ENCODE measurements at places on chromosomes 16 and 17.

DNA sequence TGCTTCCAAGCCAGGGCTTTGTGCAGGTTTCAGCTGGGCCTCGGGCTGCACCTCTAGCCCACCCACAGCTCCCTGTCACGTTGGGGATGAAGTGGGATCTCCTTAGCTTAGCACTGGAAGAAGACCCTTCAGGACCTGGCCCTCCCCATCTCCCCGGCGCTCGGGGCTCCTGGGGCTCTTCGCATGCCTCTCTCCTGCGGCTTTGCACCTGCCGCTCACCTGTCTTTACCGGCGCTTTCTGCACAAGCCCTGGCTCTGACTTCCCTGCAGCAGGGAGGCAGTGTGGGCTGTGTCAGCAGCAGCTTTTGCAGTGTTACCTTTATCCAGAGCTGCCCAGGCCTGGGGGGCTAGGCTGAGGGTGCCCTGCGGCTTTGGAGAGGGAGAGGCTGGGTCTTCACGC lies 52.3 kb downstream of the NT5M start:
- no peak for DNase-seq

- DNase-seq: no peak
Measured at GRCh38 chr16:794853-795466, 5.6 kb downstream of the GNG13 start.

DNA sequence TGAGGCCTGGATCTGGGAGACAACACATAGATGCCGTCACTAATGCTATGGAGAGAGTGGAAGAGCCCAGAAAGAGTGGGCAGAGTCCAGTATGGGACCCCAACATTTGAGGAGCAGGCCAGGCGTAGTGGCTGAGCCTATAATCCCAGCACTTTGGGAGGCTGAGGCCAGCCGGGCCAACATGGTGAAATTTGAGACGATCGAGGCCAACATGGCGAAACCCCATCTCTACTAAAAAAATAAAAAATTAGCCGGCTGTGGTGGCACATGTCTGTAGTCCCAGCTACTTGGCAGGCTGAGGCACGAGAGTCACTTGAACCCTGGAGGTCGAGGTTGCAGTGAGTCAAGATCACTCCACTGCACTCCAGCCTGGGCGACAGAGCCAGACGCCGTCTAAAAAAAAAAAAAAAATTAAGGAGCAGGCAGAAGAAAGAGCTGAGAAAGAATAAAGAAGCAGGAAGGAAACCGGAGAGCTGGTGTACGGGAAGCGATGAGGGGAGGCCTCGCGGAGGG lies 6.0 kb upstream of the DNAI2 start:
- DNase-seq: no peak

- no peak for DNase-seq
Measured at GRCh38 chr16:20931066-20931600, 30.6 kb downstream of the LYRM1 start.

DNA sequence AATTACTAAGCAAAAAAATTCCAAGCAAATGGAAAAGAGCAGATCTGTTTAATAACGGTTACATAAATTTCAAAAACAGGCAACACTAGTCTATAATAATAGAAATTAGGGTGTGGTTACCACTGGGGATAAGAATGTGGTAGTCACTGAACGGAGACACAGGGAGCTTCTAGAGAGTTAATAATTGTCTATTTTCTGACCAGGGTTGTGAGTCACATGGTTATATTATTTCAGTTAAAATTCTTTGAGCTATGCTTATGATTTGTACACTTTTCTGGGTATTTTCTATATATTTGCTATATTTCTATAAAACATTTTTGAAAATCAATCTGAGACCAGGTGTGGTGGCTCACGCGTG lies 433.9 kb upstream of the MAF start:
- no peak for DNase-seq

DNA sequence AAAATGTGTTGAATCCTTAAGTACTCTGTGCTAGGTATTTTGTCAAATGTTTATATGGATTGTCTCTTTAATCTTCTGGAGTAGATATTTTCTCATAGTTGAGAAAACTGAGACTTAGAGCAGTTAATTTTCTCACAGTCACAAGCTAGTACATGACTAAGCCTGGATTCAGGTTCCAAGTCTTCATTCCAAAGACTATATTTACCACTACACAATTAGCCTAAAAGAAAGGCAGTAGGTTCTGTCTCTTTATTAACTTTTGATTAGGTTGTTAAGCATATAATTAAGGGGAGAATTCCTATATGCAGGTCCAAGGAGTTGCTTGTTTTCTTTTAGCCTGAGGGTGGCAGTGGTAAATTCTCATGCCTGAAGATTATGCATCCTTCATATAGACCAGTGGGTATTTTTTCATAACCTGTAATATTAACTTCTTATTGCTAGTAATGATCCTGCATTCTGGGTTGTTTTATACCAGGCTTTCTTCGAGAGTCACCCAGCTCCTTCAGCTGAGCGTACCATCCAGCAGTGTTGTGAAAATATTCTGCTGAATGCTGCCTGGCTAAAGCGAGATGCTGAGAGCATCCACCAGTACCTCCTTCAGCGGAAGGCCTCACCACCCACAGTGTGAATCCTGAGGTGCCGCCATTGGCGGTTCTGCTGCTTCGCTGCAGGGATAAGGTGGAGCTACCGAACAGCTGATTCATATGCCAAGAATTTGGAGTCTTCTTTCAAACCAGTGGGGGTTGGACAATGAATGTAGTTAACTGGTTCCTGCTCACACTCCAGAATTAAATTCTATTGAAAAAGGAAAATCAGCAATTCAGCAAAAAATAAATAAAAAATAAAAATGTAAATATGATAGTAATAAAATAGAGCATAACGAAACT lies 28.2 kb upstream of the KPNB1 start:
- DNase-seq: no peak

DNA sequence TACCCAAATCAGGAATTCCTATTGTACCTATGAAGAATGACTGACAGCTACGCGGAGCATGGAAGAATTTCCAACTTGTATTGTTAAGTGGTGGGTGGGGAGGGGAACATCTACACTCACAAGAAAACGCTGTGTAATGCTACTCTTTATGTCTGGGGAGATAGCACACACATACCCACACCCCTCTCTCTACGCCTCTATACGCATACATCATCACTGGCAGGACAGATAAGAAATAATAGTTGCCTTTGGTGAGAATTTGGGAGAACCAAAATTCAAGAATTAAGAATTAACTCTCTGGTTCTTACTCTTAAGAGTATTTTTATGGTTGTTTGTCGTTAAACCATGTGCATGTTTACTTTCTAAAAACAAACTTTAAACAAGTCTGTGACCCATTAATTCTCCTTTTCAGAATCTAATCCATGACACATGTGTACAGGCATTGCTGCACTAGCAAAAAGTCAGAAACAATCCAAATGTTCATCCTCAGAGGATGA lies 33.9 kb downstream of the CREBBP start:
- DNase-seq: peak; percentile 72

DNA sequence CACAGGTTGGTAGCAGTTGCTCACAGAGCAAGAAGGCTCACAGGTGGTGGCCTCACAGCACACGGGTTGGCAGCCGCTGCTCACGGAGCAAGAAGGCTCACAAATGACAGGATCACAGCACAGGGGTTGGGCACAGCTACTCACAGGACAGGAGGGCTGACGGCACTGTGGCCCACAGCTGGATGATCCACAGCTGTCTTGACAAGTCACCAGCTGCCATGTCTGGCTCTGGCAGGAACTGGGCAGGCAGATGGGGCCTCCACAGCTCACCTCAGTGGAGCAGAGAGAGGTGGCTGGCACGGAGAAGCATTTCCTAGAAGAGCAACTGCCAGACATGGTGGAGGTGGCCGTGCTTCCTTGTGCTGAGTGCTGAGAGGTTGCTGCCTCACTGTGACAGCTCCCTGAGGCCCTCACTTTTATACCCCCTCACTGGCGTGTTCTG lies at the start of gene KRTAP16-1:
Gene KRTAP16-1 (minus strand): TSS at position 392 of the 442 bp plus-strand sequence. CDS start 56 bp downstream, at position 336.
- peak; percentile 95 for DNase-seq

DNA sequence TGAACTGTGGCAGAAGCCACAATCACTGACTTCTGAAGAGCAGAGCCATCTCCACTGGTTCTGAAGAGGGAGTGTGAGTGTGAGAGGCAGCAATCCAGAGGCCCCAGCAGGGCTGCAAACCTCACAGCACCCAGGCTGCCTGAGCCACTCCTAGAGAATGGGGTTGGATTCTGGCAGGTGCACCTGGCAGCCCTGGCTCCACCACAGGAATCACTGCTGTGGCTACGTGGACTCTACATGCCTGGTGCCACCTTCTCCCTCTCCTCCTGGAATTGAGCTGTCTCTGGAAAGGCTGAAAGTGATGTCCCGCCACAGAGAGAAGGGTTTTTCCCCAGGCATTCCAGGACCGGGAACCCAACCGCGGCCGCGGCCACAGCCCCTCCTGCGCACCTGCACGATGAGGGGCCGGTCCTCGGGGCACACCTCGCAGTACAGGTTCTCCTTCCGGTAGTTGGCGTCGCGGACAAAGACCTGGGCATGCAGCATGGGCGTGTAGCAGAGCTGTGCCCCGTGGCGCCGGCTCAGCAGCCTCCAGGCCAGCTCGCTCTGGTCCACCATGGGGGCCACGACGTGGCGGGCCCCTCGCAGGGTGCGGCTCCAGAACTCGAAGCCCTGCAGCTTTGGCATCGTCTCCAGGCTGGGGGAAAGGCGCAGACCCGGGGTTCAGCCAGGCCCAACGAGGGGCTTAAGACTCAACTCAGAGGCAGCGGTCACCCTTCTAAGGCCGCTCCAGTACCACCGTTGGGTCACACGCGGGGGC lies 991 bp downstream of the DUS1L start:
- no peak for DNase-seq

DNA sequence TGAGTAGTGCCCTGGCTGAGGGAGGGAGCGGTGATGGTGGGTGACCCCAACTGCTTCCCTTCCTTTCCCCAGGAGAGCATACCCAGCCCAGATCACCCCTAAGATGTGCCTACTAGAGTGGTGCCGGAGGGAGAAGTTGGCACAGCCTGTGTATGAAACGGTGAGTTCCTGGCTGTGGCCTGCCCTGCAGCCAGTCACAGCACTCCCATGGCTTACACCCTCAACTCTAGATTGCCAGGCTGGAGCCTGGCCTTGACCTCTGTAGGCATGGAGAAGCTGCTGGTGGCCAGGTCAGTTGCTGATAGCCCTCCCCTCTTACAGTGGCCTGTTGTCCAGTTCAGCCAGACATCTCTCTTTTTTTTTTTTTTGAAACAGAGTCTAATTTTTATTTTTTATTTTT lies 8.6 kb upstream of the NFATC3 start:
- DNase-seq: no peak

GRCh38 chr16:65415460-65415859 lies 293.6 kb upstream of the CDH11 start:
- DNase-seq: no peak

GRCh38 chr16:49788986-49789385 lies 66.9 kb downstream of the ZNF423 start:
- no peak for DNase-seq

GRCh38 chr17:42340691-42341127 lies 47.5 kb downstream of the STAT3 start:
- DNase-seq: no peak

DNA sequence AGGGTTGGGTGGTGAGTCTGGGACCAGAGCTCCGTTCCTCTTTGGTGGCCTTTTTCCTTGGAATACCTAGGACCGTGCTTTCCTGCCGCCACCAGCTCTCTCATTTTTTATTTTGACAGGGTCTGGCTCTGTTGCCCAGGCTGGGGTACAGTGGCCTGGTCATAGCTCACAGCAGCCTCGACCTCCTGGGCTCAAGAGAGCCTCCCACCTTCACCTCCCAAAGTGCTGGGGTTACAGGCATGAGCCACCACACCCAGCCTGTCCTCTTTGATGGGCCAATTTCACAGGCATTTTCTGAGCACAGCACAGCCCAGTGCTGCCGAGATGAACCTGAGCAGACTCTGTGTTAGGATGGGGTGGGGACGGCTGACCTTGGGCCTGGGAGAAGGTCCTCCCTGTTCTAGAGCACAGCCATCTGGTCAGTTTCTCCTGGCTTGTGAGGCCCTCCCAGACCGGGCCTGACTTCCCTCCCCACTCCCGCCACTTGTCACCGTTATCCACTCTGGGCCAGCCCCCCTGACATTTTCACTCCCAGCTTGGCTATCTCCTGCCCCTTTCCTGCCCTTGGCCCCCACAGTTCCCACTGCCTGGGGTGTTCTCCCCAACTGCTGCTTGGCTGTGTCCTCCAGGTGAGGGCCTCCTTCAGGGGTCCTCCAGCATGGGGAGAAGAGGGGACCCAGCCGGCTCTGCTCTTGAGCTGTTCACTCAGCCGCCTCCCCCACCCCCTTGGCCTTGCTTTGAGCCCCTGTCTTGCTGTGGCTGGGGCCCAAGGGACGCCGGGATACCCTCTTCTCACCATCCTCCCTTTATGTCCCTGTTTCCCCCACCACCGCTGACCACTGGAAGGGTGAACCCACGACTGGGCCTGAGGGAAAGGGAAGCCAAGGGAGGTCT lies 5.0 kb downstream of the ADCY7 start:
- DNase-seq: no peak

DNA sequence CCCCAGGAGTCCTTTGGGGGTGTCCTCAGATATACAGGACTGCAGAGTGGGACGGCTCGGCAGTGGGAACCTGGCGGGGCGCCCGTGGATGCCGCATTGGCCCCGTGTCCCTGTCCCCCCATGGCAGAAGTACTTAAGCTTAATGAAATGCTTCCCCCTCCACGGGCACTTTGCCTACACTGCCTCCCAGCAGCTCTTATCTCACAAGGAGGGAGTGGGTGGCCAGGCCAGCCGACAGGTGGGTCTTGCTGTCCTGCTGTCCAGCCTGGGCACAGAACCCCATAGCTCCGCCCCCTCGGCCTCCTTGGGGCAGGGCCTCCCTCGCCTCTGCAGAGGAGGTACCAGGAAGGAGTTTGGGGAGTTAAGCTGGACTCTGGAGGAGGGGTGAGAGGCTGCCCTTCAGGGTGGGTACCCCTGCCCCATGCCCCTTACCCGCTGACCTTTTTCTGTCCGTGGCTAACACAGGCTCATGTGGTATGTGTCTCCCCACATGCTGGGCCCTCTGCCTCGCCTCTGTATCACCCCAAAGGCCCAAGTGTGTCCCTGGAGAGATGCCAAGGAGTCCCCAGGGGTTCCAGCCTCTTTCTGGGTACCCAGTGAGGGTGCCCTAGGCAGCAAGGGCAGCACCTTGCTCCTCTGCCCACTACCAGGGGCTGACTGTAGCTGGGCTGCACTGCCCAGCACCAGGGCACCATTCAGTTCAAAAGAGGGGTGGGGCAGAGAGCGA lies 8.7 kb downstream of the THRA start:
- DNase-seq: peak; percentile 27

- DNase-seq: no peak
Measured at GRCh38 chr17:2084036-2084765, 29.3 kb downstream of the HIC1 start.

DNA sequence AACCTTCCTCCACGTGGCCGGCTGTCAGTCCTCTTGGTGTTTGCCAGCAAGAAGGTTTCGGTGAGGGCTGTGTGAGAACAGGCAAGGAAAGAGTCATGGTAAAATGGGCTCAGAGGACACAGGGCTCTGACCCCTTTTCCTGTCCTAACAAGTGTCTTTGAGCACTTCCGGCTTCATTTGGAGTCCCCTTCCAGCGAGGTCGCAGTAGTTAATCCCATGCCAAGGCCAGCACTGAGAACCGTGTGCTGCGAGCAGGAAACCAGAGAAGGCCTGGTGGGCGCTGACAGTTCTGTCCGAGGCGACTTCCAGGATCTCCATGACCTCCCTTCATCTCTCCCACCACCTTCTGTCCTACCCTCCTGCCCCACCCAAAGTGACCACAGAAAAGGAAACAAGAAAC lies 168.1 kb downstream of the ZFHX3 start:
- no peak for DNase-seq
